Large intestine (tissue), 12 donors: ENCODE measurements at places on chromosomes 7 and 10.

GRCh38 chr10:112585960-112586359, 138.9 kb downstream of the VTI1A start:
- no peak for DNase-seq
- no peaks in the 10 kb centered on the region for H3K4me1 ChIP-seq
- H3K36me3 ChIP-seq = no peaks in the 10 kb centered on the region
- H3K4me3 ChIP-seq = no peak overlapping the region
- no peaks in the 10 kb centered on the region for H3K27me3 ChIP-seq
- H3K27ac ChIP-seq = no peak overlapping the region

DNA sequence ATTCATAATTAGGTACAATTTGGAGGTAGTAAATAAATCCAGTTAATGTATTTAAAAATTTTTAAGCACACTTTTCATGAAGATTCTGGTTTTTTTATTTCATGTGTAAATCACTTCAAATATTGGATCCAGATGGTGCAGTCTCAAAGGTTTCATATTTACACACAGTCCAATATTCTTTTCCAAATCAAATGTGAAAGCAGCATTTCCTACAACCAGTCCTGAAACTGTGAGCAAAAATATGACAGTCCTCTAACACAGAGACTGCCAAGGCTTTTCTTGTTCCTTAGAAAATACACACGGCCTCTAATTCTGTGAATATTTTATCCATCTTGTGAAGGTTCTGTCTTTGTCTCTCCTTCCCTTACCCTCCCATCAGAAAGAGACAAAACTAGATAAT, 645.9 kb downstream of the ARL4A start:
- H3K4me3 ChIP-seq = no peak overlapping the region

DNA sequence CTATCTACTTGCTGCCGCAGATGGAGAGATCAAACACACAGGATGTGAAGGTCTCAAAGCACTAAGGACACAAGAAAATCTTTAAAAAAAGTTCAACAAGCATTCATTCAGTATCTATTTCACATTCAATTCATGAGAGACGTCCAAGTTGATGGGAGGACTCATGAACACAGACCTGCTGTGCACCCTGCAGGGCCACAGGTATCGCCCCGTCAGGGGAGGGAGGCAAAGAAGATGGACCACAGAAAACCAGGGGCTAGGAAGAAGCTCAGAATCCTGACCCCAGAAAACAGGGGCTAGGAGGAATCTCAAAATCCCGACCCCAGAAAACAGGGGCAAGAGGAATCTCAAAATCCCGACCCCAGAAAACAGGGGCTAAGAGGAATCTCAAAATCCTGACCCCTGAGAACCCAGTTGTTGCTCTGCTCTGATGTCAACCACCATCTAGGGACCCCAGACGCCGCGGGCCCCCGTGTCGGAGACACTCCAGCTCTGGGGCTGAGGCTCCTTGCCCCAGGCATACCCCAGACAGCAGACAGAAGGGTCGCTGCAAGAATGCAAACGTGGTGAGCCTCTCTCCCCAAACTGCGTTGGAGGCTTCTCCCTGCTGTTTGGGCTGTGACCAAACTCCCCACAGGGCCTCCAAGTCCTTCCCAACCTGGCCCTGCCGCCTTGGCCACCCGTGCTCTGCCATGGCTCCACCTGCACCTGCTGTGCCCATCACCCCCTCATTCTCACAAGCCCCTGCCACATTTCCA, 197.6 kb downstream of the DIP2C start:
- no peak for DNase-seq
- peak overlapping the region; percentile 39 for H3K27ac ChIP-seq
- H3K27me3 ChIP-seq = no peaks in the 10 kb centered on the region
- H3K4me1 ChIP-seq = no peaks in the 10 kb centered on the region

DNA sequence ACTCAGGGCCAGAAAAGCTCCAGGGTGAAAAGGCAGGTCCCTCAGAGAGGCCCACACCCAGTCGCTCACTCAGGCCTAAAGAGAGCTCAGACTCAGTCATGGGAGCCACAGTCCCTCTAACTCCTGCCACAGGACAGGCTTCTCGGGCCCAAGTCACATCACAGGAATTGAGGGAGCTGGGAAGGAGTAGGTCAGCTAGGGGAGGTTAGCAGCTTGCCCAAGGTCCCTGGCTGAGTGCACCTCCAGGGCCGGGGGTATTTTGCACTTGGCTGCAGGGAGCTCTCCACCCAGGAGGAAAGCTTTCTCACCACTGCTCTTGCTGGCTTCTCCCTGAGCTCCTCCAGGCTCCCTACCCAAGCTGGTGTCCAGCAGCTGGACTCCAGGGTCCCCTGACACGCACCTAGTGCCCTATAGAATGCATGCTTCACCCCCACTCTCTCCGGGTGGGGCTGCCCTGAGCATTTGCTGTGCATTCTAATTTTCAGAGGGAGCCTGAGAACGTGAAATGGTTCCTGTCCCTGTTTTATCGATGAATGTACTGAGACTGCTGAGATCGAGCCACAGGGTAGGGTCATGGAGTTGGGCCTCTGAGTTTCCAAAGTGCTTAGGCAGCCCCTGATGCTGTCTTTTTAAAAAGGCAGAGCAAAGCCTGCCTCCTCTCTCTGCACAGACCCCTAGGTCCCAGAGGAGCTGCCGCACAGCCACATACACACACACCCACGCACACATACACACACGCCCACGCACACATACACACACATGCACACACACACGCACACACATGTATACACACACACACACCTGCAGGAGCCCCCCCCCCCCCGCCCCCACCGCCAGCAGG, 37.9 kb upstream of the RET start:
- H3K27ac ChIP-seq = no peak overlapping the region
- DNase-seq = no peak
- no peaks in the 10 kb centered on the region for H3K27me3 ChIP-seq
- no peak overlapping the region for H3K4me3 ChIP-seq

- peaks cover 17% of the 10 kb centered on the region for H3K4me1 ChIP-seq
- peak overlapping the region; percentile 21 for H3K27ac ChIP-seq
- no peak overlapping the region for H3K4me3 ChIP-seq
Observed at GRCh38 chr10:21364196-21365114, 161.0 kb downstream of the SKIDA1 start.

DNA sequence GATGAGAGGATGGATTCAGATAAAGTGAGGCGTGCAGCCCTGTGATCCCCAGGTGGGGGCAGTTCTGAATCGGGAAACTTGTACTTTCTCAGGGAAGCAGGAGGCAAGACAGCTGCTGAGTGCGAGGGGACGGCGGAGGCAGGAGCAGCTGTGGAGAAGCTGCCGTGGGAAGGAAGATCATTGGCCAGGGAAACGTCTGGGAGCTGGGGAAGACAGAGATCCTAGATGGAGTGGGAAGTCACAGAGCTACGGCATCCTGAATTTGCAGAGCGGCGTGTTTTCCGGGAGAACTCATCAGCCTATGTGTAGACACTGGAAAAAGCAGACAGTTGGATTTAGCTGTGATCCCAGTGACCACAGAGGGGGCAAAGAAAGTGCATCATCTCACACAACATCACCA, 9.2 kb downstream of the PRKCQ start:
- H3K4me1 ChIP-seq = no peaks in the 10 kb centered on the region
- H3K27ac ChIP-seq = no peak overlapping the region
- H3K36me3 ChIP-seq = no peaks in the 10 kb centered on the region
- H3K4me3 ChIP-seq = no peak overlapping the region
- H3K27me3 ChIP-seq = no peaks in the 10 kb centered on the region
- no peak for DNase-seq

DNA sequence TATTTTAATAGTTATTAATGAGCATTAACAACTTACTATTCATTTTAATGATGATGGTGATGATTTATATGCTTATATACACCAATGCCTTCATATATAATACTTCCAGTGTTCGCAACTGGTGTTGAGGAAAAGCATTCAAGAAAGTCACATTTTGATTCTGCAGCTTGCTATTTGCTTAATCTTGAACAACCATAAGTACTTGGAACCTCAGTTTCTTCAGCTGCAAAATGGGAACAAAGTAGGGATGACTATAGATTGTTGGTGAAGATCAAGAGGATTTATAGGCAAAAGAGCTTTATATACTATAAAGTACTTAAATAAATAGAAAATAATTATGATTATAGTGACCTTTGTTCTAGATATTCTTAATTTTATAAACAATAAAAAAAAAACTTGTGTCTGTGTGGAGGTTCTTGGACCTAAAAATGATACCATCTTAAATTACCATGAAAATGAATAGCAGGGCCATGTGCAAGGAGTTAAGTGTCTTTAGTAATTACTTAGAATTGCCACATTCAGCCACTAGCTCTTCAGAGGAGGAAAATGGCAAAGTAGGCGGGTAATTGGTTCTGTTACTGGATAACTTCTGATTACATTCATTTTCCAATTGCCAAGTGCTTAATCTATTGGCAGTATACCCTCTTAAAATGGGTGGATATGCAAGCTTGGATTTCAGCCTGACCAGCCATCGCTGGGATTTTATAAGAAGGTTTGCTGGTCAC, 4.5 kb downstream of the ARID5B start:
- no peak overlapping the region for H3K4me3 ChIP-seq
- H3K4me1 ChIP-seq = peaks cover 17% of the 10 kb centered on the region
- H3K27me3 ChIP-seq = no peaks in the 10 kb centered on the region
- H3K27ac ChIP-seq = peak overlapping the region; percentile 99

DNA sequence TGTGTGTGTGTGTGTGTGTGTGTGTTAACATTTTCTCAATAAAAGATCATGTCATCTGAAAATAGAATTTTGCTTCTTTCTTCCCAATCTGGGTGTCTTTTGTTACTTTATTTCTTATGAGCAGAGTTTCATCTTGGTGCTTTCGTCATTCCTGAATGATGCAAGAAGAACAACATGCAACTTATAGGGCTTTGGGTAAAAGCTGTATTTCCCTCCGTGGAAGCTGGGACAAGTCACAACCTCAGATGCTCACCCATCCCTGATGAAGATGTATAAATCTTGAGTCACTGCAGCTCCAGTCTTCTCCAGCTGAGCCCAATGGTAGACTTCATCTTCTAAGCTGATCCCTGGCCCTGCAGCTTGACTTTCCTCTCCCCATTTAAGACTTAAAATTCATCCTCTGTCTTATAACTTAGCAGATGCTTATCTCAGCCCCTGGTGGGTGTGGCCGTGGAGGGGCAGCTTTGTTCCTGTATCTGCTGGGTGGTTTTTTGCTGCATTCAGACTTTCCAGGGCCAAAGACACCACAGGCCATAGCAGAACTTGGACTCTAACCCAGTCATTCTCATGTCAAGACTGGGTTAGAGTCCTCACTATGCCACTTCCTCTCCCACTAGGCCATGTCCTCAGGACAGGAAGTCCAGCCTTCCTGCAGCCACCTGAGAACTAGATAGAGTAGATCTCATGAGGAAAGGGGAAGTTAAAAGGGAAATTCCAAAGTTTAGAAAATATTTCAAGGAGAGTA, 356.4 kb downstream of the TNS3 start:
- H3K27me3 ChIP-seq = no peaks in the 10 kb centered on the region
- no peaks in the 10 kb centered on the region for H3K36me3 ChIP-seq
- no peak overlapping the region for H3K4me3 ChIP-seq
- no peak overlapping the region for H3K27ac ChIP-seq
- DNase-seq = peak; percentile 24

DNA sequence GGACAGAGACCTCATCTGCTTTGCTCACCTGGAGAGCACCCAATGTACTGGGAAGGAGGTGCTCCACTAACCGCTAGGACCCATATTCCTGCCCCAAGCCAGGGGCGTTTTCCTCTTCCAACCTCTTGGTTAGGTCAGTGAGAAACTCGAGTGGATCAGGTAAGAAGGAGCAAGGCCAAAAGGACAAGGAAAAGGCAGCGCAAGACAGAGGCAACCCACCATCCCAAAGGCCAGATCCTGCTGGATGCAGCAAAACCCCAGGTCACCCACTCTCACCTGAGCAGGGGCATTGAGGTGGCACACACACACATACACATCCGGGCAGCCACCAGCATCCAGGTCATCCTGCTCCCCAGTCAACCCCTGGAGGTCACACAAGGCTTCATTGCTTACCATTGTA, 105.1 kb downstream of the GRID1 start:
- H3K36me3 ChIP-seq = no peaks in the 10 kb centered on the region
- H3K4me1 ChIP-seq = no peaks in the 10 kb centered on the region
- H3K27me3 ChIP-seq = peaks cover 37% of the 10 kb centered on the region
- H3K4me3 ChIP-seq = no peak overlapping the region

GRCh38 chr10:77877441-77878344, 48.9 kb downstream of the DLG5 start:
- H3K36me3 ChIP-seq = peaks cover 11% of the 10 kb centered on the region
- no peak overlapping the region for H3K27ac ChIP-seq
- no peaks in the 10 kb centered on the region for H3K27me3 ChIP-seq
- no peak overlapping the region for H3K4me3 ChIP-seq
- peaks cover 19% of the 10 kb centered on the region for H3K4me1 ChIP-seq
- DNase-seq = no peak

- H3K4me3 ChIP-seq = no peak overlapping the region
- H3K36me3 ChIP-seq = no peaks in the 10 kb centered on the region
- DNase-seq = no peak
- H3K27ac ChIP-seq = no peak overlapping the region
Observed at GRCh38 chr7:45889367-45890067, 1.2 kb downstream of the IGFBP1 start.

DNA sequence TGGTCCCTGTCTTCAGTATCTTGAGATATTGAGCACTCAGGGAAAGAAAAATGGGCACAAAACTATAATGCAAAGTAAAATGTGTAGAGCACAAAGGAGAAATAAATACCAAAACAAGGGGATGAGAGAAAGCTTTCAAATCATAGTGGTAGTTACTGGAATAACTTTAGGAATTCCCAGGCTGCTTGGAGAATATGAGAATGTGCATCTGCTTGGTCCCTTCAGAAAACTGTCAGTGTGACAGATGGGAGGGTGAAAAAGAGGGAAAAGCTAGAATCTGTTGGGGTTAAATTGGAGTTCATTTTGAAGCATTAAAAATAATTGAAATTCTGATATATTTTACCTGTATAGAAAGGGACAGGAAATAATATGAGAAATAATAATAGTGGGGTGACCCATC, 15.3 kb downstream of the ST7 start:
- DNase-seq = no peak
- no peak overlapping the region for H3K4me3 ChIP-seq
- H3K27me3 ChIP-seq = no peaks in the 10 kb centered on the region
- H3K4me1 ChIP-seq = no peaks in the 10 kb centered on the region
- no peaks in the 10 kb centered on the region for H3K36me3 ChIP-seq

DNA sequence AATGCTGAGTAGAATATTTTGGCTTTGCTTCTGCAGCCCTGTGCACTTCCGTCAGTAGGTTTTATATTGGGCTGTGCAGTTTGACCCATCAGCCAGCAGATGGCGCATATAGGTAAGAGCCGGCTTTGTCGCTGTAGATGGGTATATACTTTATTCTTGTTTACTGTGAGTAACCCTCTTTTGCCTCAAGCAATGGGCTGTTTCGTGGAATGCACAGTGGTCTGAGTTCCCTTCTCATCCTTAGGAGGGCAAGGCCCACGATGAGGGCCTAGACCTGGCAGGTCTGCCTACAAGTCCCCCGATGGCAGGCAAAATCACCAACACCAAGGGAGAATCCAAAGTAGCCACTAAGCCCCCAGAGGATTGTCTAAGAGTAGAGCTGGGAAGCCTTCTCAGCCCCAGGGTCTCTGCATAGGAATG, 1002.9 kb upstream of the KCND2 start:
- H3K4me1 ChIP-seq = no peaks in the 10 kb centered on the region

GRCh38 chr7:112296432-112296831, 89.9 kb downstream of the ZNF277 start:
- DNase-seq = no peak
- H3K27me3 ChIP-seq = no peaks in the 10 kb centered on the region
- no peak overlapping the region for H3K4me3 ChIP-seq
- H3K36me3 ChIP-seq = peaks cover 6% of the 10 kb centered on the region

GRCh38 chr7:154171422-154171821, 119.2 kb downstream of the DPP6 start:
- no peaks in the 10 kb centered on the region for H3K4me1 ChIP-seq
- H3K36me3 ChIP-seq = no peaks in the 10 kb centered on the region
- no peak overlapping the region for H3K27ac ChIP-seq
- no peak for DNase-seq
- no peak overlapping the region for H3K4me3 ChIP-seq
- no peaks in the 10 kb centered on the region for H3K27me3 ChIP-seq
